ENCODE measurements at places on chromosomes 6 and 20. TPM values are rescaled to one million over a fixed set of nuclear protein-coding genes. Genes with fewer than 3 reads are reported as not detected.

- DNase-seq, result peak; percentile 47
Observed at GRCh38 chr6:73523434-73524123, 2.7 kb upstream of the EEF1A1 start.

Gene PGK2
- not detected for total RNA-seq

DNA sequence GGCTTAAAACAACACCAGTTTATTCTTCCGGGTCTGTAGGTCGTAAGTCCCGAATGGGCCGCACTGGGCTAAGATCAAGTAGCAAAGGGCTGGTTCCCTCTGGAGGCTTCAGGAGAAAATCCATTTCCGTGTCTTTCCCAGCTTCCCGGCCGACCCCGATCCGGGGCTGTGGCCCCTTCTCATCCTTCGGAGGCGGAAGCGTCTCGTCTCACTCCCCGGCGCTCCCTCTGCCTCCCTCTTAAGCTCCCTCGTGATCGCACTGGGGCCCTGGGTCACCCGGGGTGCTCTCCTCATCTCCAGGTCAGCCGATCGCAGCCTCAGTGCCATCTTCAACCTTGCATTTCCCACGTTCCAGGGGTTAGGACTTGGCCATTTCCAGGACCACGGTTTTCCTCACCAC lies 199.4 kb downstream of the WDR27 start:
- no peak for DNase-seq

- DNase-seq, result no peak
Observed at GRCh38 chr20:38623061-38623460, 21.5 kb downstream of the ARHGAP40 start.

Gene YWHAB
- total RNA-seq, result 183 TPM

GRCh38 chr6:35140639-35141006 lies 516 bp downstream of the TCP11 start:
- no peak for DNase-seq

DNA sequence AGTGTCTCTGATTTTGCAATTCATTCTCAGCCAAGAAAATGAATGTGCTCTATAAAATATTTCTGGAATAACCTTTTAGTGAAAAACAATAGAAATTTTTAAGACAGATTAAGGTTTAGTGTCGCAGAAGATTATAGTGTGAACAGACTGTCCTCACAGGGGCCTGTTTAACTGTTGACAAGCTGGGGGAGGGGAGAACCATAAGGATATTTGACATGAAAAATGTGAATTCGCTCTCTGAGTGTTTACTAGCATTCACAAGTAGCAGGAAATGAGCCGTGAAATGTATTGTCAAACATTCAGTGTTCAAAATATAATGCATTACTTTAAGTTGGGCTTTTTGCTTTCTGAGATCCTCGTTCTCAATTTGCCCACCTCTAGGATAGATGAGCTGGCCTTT lies 134.8 kb upstream of the TSHZ2 start:
- no peak for DNase-seq

Measured in endothelial cell (in vitro differentiated cells).